ENCODE measurements at places on chromosomes 1 and 21.

GRCh38 chr1:53321776-53322602 lies 5.9 kb downstream of the LRP8 start:
- DNase-seq, result no peak

DNA sequence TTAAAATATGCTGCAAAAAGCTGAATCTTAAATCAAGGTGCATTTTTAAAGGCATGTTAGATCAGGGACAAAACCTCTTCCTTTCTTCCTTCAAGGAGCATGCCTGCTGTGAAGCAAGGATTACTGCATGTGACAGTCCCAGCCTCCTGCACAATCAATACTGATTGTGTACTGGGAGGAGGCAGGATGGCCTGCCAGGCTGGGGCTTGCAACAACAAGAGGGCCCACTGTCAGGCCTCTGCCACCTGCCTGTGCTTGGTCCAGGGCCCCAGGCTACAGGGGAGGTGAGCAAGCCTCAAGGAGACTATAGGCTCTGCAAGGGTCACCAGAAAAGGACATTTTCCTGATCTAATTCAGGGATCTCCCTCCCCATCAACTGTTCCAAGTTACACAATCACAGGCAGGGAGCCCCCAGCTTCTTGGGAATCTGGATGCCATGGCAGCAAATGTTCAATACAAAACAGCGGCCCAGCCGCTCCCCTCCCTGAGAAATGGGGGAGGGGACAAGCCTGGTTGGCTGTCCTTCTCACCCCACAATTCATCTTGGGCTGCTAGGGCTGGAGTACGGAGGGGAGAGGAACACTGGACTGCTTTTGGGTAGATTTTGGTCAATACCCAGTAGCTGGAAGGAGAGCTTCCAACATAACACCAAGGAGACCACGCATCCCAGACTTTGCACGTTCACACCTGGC lies 76.7 kb downstream of the SSBP3 start:
- DNase-seq, result peak; percentile 45

GRCh38 chr1:61284248-61284854 lies 202.0 kb downstream of the NFIA start:
- no peak for DNase-seq

- peak; percentile 55 for DNase-seq
Measured at GRCh38 chr1:2179283-2180013, 15.1 kb downstream of the FAAP20 start.

GRCh38 chr1:198529414-198529813 lies 11.1 kb downstream of the ATP6V1G3 start:
- DNase-seq, result no peak

GRCh38 chr1:226482975-226483700 lies 65.4 kb upstream of the STUM start:
- no peak for DNase-seq

DNA sequence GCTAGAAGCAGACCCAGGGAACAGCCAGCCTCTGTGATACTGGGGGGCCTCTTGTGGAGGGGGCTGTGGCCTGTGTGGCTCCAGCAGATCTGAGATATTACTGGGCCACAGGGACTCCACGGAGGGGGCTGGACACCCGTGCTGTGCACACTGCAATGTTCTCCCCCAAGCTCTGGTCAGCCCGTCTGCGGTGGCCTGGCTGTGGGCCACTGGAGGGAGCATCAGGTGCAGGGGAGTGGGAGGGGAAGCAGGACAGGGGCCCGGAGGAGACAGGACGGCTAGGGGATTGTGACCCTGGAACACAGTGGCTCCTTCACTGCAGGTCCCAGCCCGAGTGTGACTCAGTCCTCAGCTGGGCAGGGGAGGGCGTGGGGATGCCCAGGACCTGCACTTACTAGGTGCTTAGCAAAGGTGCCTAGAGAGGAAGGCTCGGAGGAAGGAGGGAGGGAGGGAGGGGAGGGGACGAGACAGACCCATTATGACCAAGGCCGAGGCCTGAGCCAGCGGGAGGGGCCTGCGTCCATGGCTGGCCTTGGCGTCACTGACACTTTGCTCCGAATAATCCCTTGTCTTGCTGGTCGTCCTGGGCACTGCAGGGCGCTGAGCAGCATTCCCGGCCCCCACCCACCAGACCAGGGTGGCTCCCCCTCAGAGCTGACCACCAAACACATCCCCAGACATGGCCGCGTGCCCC lies 44.2 kb downstream of the PRDM16 start:
- DNase-seq, result no peak

- no peak for DNase-seq
Measured at GRCh38 chr1:53740621-53741105, 1.7 kb upstream of the GLIS1 start.

DNA sequence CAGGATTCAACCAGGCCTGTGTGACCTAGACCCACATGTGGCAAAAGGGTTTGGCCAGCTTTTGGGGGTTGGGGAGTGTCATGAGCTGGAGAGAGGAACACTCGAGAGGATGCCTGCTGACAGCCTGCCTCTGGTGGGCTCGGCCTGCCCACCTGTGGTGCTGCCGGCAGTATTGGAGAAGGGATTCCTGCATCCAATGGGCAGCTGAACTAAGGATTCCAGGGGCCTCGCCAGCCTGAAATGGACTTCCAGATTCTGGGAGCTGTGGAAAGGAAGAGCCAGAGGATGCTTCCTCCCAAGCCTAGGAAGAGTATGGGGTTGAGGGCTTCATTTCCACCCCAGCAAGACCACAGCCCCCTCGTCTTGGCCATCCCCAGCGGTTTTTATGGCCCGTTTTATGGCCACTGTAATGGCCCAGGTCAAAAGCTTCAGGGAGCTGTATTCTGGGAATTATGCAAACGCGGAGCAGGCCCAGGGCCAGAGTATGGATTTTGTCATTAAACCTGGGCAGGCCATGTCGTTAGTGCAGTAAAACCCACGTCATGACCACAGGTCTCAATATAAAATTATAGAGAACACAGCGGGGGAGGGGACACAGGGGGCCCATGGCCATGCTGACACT lies 63.6 kb downstream of the TMEM53 start:
- no peak for DNase-seq
